ENCODE measurements at places on chromosomes 12 and 14.
A peak's percentile ranks its signal among the peaks of the same experiment; 100 is the strongest.

GRCh38 chr12:99959549-99960170, 25.1 kb downstream of the ANKS1B start:
- no peak for DNase-seq

DNA sequence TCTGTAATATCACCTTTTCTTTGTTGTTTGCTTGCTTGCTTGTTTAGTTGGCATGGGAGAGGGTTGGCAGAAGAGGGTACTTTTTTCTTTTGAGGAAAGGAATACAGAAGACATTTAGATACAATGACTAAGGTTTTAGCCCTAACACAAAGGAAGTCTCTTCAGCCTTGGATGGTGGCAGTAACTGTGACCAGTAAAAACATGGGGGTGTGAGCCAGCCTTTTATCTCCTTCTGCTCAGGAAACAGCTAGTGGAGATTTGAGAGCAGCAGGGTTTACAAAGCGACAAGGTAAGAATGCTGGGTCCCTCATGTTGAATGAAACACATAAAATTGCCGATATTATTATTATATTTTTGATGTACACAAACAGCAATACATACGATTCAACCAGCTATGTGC, 40.4 kb downstream of the SLC8A3 start:
- no peak for DNase-seq

- peak; percentile 32 for DNase-seq
Measured at GRCh38 chr14:104865631-104866441, 768 bp downstream of the CEP170B start.

DNA sequence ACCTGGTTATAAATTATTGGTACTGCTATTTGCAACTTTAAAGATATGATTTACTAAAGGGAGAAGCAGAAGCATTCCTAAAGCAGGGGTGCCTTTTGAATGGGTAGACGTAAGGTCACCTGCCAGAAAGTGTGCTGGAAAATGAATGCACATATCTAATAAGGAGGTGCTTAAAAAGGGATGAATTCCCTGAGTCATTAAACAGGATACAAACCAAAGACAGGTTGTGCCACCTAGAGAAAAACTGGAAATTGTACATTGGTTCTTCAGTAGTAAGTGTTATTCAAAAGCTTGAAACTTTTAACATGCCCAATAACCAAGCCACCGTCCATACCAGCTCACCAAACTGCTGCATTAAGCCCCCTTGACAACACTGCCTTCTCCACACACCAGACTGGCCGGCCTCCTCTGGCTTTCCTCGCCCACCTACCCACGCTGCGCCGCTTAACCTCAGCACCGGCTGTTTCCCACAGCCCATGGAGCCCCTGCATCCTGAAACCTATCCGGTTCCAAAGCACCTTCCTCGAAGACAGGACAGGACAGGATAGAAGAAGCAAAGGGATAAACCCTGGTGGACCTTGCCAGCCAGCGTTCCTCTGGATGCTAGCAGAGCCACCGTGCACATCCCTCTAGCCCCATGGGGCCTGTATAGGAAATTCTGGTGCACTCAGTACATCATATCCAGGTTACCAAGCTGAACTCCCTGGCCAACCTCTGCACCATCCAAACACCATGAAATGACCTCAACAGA, 201.5 kb upstream of the CAND1 start:
- DNase-seq: peak; percentile 27

- DNase-seq: no peak
Measured at GRCh38 chr12:57218030-57218853, 1.6 kb downstream of the NXPH4 start.

- no peak for DNase-seq
Measured at GRCh38 chr12:58372298-58372697, 430.9 kb downstream of the ATP23 start.

- no peak for DNase-seq
Measured at GRCh38 chr14:71130491-71131179, 223.4 kb downstream of the PCNX1 start.

DNA sequence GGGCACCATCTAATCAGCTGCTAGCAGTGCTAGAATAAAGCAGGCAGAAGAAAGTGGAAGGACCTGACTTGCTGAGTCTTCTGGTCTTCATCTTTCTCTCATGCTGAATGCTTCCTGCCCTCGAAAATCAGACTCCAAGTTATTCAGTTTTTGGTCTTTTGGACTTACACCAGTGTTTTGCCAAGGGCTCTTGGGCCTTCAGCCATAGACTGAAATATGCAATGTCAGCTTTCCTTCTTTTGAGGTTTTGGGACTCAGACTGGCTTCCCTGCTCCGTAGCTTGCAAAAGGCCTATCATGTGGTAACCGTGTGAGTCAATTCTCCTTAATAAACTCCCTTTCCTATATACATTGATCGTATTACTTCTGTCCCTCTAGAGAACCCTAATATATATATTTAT, 159.3 kb downstream of the SLCO1B3 start:
- DNase-seq: no peak

- DNase-seq: no peak
Measured at GRCh38 chr12:26162905-26163304, 32.5 kb upstream of the SSPN start.

GRCh38 chr14:59520224-59520623, 35.9 kb downstream of the JKAMP start:
- no peak for DNase-seq

- DNase-seq: no peak
Measured at GRCh38 chr14:104392001-104392395, 187.6 kb upstream of the C14orf180 start.

- peak; percentile 40 for DNase-seq
Measured at GRCh38 chr12:16112612-16113560, 164.6 kb downstream of the SLC15A5 start.

DNA sequence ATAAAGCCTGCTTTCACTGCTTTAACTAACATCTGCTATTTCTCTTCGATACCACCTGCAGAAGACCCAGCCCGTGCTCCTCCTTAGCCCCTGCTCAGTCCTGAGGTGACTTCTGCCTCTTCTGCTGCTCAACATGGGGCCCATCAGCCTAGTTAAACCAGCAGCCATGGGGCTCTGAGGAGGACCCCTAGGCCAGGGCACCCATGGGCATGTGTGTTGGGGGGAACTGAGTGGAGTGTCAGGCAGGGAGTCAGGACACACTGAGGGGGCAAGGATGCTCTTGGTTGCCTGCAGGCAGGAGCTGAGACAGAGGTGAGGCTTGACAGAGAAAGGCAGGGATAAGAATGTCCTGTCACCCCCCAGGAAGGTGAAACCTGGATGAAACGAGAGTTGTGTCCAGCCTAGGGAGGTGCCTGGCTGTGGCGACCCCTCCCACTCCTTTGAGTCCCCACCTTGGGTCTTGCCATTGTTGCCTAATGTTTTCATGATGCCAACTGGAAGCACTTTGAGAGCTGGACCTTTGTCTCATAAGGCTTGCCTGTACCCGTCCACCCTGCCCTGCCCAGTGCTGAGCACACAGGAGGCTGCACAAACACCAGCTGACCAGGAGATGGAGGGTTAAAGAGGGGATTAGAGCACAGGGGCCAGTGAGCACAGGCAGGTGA, 12.5 kb upstream of the RABGGTA start:
- DNase-seq: no peak

- DNase-seq: no peak
Measured at GRCh38 chr12:1972260-1972659, 32.0 kb downstream of the DCP1B start.

DNA sequence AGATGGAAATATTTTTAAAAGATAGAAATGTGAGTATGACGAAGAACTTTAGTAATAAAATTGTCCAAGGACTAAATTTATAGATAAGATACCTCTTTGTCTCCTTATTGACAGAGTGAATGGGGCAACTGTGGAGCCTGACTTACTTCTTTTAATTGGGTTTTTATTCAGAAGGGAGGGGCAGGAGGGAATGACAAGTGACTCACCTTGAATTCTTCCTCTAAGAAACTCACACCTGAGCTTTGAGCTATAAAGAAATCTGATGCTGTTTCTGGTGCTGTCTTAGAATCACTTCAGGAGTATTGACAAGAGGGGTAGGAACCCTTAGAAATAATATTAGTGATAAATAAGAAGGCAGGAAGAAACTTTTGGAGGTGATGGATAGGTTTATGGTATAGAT, 951 bp downstream of the NR1H4 start:
- DNase-seq: no peak

DNA sequence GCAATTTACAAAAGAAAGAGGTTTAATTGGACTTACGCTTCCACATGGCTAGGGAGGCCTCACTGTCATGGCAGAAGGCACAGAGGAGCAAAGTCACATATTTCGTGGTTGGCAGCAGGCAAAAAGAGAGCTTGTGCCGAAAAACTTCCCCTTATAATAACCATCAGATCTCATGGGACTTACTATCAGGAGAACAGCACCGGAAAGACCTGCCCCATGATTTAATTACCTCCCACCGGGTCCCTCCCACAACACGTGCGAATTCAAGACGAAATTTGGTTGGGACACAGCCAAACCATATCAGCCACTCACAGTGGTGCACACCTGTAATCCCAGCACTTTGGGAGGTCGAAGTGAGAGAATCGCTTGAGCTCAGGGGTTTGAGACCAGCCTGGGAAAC, 68.5 kb downstream of the FBXL14 start:
- no peak for DNase-seq

DNA sequence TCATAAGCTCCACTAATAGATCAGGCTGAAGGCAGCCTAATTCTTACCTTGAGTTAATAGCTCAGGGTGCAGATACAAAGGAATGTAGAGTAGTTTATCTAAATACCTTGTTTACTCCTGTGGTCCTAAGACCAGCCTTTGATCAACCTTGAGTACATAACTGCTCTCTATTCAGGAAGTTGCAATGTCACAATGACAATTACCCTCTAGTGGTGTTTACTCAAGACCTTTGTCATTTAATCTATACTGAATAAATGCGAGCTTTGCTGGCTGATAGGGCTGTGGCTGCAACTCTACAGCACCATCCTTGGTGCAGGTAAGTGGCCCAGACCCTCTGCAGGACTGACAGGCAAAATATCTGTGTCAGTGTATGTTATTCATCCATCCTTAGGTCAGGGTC, 282.7 kb downstream of the ATXN7L3B start:
- no peak for DNase-seq

- DNase-seq: no peak
Measured at GRCh38 chr12:2710701-2711100, 84.1 kb upstream of the FKBP4 start.

DNA sequence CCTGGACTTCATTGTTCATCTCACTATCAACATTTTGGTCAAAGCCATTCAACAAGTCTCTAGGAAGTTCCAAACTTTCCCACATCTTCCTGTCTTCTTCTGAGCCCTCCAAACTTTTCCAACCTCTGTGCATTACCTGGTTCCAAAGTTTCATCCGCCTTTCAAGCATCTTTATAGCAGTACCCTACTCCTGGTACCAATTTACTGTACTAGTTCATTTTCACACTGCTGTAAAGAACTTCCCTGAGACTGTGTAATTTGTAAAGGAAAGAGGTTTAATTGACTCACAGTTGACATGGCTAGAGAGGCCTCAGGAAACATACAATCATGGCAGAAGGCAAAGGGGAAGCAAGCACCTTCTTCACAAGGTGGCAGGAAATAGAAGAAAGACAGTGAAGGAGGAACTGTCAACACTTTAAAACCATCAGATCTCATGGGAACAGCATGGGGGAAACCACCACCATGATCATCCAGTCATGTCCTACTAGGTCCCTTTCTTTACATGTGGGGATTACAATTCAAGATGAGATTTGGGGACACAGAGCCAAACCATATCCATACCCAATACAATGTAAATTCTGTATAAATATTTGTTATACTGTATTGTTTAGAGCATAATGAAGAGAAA, 109.7 kb downstream of the C12orf75 start:
- no peak for DNase-seq

DNA sequence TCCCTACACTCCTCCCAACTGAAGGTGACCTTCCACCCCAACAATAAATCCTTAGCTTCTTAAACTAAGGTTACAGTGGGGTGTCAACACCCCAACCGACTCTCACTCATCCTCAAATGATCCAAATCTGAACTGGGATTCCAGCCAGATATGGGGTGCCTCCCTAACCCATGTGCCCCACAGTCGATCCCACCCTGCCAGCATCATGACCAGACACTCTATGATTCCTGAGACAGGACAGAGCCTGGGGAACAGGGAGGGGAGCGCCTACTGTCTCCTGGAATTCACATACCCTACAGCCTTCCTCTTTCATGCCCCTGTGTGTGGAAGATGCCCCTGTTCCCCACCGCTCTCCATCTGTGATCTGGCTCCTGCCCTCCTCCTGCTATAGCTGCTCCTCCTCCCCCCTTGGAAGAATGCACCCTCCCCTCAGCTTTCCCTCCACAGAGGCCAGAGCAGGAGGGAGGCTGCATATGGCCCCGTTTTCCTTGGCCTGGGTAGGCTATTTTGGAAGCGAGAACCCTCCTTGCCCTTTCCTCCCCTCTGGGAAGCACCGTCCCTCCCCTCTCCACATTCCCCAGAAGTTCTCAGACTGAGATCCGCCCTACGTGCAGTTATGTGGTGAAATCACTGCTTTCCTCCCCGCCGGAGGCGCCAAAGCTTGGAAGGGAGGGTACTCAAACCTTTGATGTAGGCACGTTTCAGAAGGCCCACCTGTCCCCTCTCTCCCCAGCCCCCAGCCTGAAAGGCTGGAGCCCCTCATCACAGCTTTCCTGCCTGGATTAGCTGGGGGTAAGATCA, 48.0 kb downstream of the SMUG1 start:
- no peak for DNase-seq

GRCh38 chr12:4049298-4050080, 176.3 kb upstream of the PARP11 start:
- DNase-seq: no peak

GRCh38 chr14:21087294-21088091, 11.0 kb downstream of the ZNF219 start:
- DNase-seq: peak; percentile 74
